ENCODE measurements at places on chromosomes 5 and 9. TPM values are rescaled to one million over a fixed set of nuclear protein-coding genes. Genes with fewer than 3 reads are reported as not detected.

SOWAHA gene
- not detected for total RNA-seq

PCDHA13 gene
- total RNA-seq: 0.58 TPM

OR1J2 gene
- not detected for total RNA-seq

TMEM174 gene
- total RNA-seq: not detected

GRCh38 chr9:36791222-36791950 is 218.7 kb downstream of the MELK start:
- peak; percentile 69 for DNase-seq

DNA sequence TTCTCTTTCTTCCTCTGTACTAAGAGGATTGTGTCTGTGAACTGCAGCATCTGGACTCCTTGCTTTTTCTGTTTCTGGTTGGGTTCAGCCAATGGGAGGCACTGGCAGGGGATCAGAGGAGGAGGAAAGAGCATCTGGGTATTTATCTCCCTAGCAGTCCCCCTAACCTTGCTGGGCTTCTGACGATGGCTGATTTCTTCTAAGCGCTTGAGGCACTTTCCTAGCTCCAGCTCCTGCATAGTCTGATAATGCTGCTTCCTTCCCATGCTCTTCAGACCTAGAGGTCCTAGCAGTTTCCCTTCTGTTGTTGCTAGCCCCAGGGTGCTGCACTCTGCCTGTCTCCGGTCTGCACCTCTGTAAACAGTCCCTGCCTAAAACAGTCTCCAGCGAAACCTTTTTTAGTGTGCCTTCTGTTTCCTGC is 225.1 kb downstream of the PDZD2 start:
- DNase-seq: no peak

DNA sequence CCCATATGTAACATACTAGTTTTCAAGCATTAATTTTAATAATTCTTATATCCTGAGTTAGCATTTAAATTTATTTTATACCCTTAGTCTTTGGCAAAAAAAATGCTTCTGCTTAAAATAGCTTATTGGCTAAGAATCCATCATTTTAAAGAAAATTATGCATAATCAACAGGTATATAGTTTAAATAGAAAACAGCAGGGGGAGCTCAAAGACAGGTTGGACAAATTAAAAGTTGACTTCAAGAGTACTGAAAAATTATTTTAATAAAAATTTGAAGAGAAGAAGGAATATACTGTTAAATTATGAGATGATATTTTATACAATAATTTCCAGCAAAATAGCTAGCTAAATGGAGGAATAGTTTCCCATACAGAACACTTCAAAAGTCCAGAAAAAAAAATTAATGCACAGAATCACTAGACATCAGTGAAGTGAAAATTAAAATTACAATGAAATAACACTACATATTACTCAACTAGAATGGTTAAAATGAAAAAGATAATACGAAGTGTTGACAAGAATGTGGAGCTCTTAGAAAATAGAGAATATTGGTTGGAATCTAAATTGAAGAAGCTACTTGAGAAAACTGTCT is 387.1 kb downstream of the PDE4D start:
- DNase-seq: no peak

DNA sequence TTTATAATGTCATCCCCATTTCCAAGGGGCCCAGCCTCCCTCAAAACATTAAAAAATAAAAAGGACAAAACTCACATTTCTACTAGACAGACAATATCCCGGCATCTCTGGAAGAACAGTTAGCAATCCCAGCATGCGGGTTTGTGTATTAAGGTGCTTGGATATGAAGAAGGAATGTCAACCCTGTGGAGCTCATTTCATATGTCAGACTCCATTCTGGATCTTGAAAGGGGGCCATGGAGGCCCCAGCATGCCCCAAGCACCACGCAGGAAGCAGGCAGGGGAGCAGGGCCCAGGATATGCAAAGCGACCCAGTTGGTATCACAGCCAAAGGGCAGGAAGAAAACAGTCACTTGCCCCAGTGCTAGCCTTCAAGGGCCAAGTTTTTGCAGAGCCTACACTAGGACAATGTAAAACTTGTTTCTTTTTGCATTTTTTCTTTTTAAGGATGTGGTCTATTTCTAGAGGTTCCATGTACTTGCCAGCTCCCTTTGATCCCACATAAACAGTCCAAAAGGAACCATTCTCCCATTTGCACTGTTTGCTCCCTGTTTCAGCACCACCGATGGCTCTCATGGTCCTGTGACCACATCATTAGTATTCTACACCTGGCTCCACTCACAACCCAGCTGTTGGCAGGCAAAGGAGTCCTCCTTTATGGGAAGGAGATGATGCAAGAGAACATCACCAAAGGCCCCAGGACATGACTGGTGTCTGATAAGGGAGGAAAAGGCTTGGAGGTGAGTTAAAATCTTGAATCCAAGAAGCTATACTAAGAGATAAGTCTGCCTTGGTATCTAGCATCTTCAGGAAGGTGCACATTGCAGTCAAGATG is 58.3 kb downstream of the FGF1 start:
- DNase-seq: no peak

GRCh38 chr9:114516913-114517312 is 11.6 kb upstream of the WHRN start:
- no peak for DNase-seq

GRCh38 chr5:59887274-59887673 is 6.3 kb downstream of the PDE4D start:
- no peak for DNase-seq

- DNase-seq: peak; percentile 97
Observed at GRCh38 chr5:177116631-177117373, 16.8 kb upstream of the NSD1 start.

- no peak for DNase-seq
Observed at GRCh38 chr9:127627494-127627855, 15.4 kb downstream of the STXBP1 start.
